ENCODE measurements at places on chromosomes 3 and 15.

DNA sequence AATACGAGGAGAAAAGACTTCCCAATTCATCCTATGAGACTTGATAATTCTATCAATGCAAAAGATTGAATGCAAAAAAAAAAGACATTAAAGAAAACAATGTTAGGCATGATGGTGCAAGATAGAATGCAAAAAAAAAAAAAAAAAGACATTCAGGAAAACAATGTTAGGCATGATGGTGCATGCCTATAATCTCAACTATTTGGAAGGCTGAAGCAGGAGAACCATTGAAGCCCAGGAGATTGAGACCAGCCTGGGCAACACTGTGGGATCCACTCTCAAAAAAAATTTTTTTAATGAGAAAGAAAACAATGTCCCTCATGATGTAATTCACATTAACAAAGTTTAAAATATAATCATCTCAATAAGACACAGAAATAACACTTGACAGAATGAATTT, 75.9 kb downstream of the MYO9A start:
- DNase-seq: no peak

GRCh38 chr3:79405183-79405582, 362.6 kb downstream of the ROBO1 start:
- no peak for DNase-seq

GRCh38 chr15:71591057-71591456, 219.3 kb upstream of the NR2E3 start:
- DNase-seq: no peak

- no peak for DNase-seq
Observed at GRCh38 chr15:58247855-58248842, 110.0 kb downstream of the AQP9 start.

GRCh38 chr15:29677455-29677854, 144.8 kb downstream of the TJP1 start:
- no peak for DNase-seq

DNA sequence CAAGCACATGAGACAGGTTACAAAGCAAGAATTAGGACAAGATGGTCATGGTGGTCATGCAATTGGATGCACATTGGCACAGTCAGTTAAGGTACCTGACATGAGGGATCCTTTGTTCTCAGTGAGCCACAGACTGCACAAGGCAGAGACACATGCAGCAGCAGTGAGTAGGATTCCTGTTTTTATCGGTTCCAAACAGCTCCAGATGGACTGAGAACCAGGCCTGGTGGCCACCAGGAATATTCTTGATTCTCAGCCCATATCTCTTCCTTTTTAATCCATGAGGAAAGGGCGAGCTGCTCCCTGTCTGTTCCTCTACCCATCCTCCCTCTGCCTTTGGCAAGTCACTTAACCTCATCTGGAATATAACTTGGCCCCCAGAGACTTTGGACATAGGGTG, 410.8 kb downstream of the GAP43 start:
- DNase-seq: no peak

DNA sequence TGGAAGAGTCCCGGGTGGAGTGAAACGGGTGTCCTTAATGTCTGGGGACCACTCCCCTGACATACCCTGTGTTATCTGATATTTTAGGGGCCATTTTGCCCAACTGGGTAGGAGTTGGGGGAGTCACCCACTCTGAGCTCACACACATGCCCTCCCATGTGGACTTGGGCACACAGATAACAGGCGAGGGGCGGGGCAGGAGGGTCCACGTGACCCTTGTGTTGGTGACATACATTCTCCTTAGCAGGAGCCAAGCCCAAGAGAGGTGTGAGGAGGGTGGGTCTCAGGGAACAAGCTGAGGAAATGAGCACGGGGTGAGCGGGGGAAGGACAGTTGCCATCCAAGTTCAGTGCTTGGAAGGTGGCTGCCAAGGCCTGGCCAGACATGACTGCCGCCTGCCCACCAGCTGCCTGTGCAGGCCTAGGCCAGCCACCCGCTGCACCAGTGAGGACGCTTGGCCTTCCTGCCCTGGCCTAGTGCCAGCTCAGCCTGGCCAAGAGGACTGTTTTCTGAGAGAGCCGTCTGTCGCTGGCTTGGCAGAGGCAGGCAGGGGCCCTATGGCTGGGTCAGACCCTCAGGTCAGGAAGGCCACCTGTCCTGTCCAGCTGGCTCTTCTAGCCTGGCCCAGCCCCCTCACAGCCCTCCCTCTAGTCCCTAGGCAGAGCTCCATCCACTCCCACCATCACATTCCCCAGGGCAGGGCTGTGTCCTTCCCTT, 31.3 kb upstream of the TMEM115 start:
- no peak for DNase-seq

GRCh38 chr15:52653431-52653964, 25.7 kb downstream of the ATOSA start:
- peak; percentile 89 for DNase-seq

DNA sequence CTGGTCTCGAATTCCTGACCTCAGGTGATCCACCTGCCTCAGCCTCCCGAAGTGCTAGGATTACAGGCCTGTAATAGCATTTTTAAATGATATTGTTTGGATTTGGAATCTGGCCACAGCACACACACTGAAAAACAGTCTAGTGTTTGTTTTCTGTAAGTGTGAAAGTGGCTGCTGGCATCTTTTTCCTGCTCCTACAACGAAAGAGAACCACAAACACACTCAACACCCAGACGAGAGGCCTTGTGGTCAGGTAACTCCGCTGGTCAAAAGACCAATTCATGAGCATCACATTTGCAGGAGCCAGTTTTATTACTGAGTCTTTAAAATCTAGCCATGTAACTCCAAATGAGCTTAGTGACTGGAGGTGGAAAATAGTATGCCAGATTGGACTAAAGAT, 50.2 kb downstream of the IMPG2 start:
- no peak for DNase-seq

- no peak for DNase-seq
Observed at GRCh38 chr3:195709676-195710085, 11.1 kb upstream of the MUC20 start.

GRCh38 chr3:84943379-84943778, 15.4 kb upstream of the CADM2 start:
- no peak for DNase-seq

- no peak for DNase-seq
Observed at GRCh38 chr15:38920966-38921365, 356.4 kb upstream of the RASGRP1 start.

Data from fibroblast of skin of right quadriceps (primary cell).